ENCODE measurements at places on chromosomes 13 and 19.
A peak's percentile ranks its signal among the peaks of the same experiment; 100 is the strongest.

- DNase-seq: no peak
Measured at GRCh38 chr13:87680298-87680697, 9.1 kb downstream of the SLITRK5 start.

GRCh38 chr19:52498571-52498970, 28.9 kb upstream of the ZNF808 start:
- DNase-seq: no peak

GRCh38 chr13:47548294-47548840, 452.7 kb downstream of the SUCLA2 start:
- no peak for DNase-seq

- no peak for DNase-seq
Measured at GRCh38 chr13:31875134-31875533, 135.8 kb downstream of the RXFP2 start.

GRCh38 chr19:13078897-13079541, 23.6 kb downstream of the LYL1 start:
- DNase-seq: no peak

GRCh38 chr13:43805071-43805468, 18.3 kb upstream of the ENOX1 start:
- DNase-seq: peak; percentile 6

DNA sequence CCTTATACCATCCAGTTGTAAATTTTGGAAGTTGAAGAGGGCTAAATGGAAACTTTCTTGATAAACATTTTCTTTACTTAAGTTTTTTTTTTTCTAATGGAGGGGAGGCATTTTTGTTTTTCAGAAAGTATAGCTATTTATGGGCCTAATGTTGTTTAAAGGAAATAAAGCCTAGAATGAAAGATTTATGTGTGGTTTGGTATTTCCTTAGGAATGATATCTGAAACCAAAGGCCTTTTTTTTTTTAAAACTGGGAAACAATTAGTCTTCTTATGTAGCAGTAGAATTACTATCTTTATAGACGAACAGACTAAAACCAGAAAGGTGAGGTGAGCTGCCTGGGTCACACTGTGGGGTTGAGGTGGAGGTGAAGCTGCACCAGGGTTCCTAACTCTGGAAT, 80.1 kb downstream of the ESD start:
- no peak for DNase-seq

- no peak for DNase-seq
Measured at GRCh38 chr13:27354379-27354778, 70.0 kb upstream of the GTF3A start.

DNA sequence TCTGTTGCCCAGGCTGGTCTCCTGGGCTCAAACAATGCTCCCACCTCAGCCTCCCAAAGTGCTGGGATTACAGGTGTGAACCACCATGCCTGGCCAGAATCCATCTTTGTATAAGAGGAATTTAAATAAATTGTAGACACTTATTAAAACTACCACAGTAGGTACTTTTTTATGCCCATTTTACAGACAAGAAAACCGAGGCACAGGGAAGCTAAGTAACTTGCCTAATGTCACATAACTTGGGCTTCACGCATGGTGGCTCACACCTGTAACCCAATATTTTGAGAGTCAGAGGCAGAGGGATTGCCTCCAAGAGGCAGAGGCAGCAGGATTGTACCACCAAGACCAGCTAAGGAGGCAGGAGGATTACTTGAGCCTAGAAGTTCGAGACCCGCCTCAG, 22.7 kb upstream of the CALM3 start:
- DNase-seq: no peak

GRCh38 chr19:42066075-42066754, 3.8 kb downstream of the GRIK5 start:
- DNase-seq: no peak

DNA sequence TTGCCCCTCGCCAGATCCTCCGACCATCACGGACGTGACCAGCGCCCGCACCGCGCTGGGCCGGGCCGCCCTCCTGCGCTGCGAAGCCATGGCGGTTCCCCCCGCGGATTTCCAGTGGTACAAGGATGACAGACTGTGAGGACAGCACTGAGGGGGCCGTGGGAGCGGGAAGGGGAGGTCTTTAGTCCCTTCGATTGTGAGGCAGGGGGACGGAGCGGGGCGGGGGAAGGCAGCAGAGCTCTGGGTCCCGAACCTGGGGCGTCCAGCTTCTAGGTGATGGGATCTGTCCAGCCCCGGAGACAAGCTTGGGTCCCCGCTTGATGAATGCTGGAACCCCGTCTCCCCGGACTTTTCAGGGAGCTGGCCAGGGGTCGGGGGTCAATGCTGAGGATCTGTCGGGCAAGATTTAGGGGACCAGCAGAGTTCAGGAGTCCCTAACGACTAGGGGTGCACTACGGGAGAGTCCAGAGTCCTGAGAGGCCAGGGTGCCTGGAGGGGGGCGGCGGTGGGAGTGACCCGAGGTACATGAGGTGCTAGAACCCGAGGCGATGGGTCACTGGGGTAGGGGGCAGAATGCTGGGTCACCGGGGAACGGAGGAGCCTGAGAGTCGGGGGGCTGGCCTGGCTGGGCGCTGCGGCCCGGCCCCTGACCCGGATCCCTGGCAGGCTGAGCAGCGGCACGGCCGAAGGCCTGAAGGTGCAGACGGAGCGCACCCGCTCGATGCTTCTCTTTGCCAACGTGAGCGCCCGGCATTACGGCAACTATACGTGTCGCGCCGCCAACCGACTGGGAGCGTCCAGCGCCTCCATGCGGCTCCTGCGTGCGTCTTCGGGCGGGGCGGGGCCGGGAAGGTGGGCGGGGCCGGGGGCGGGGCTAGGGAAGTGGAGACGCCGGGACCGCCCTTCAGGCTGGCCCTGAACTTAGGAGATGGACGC, 14.6 kb downstream of the VSIG10L start:
- peak; percentile 42 for DNase-seq

- DNase-seq: no peak
Measured at GRCh38 chr19:42330241-42330711, 4.8 kb downstream of the MEGF8 start.

DNA sequence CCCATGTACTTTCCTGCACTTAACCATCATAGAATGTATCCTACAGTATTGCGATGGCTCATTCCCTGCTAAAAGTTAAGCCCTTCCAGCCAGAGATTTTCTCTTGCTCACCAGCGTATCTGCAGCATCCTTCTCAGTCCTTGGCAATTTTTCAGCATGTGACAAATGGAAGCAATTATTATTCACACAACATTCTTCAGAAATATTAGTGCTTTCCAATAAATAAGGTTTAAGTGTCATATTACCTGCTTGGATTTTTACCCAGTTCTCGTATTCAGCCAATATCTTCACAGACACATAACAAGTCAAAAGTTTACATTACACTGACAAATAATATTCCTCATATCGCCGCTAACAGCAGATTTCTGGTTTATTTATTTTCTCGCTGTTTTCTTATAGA, 82.3 kb downstream of the POU4F1 start:
- DNase-seq: no peak
